ENCODE measurements at places on chromosomes 7 and 10.

DNA sequence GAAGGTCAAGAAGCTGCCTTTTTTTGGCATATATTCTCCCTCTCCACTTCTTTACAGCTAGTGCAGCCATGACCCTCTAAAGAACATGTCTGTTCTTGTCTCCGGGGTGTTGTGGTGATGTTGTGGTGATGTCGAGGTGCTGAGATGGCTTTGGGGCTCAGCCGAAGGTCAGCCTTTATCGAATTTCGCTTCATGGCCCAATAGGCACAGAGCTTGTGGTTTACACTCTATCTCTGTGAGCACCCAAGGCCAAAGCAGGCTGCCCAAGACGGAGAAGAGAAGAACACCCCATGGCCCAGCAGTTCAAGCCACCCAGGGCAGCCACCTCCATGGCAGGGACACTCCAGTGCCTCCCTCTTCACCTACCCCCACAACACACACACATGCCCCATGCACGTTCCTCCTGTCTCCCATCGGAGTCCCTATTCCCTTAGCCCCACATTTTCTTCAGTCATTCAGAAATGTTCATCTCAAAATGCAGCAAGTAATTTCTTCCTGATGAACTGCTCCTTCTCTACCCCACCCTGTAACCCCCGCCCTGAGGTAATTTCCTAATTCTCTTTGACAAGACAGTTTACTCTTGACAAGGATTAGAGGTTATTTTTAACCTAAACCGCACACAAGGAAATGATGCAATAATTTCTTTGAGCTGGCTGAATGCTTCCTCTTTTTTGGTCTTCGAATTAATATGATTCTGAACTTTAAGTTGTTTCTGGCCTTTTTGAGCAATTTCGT is 18.6 kb upstream of the ADRB1 start:
- DNase-seq, result no peak

DNA sequence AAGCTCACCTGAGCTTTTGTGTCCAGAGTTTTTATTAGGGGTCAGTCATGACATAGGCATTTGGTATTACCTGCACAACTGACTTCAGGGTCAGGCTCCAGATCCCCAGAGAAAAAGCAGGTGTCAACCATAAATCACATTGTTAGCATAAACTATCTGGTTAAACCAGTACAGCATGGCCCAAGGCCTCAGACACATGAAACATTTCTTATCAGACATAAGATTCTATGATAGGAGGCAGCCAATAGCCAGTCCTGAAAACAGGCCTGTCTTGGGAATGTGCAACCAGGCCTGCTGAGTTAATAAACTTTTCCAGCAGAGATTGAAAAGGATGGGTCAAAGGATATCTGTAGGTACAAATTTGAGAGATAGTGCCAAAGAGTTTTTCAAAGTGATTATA is 116.1 kb downstream of the TPST1 start:
- DNase-seq, result no peak

DNA sequence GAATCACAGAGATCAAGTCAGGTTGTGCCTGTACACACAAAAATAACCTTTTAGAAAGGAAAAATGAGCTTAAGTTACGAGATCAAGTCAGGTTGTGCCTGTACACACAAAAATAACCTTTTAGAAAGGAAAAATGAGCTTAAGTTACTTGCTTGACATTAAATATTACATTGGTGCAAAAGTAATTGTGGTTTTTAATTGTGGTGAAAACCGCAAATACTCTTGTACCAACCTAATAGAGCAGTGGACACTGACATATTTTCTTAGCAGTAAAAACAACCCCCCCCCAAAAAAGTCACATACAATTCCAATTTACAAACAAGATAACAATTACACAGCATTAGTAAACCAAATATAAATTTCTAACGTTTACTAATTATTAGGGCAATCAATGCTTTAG is 595.6 kb downstream of the GRM8 start:
- no peak for DNase-seq

- no peak for DNase-seq
Measured at GRCh38 chr7:158887594-158887993, 31.2 kb downstream of the DYNC2I1 start.

DNA sequence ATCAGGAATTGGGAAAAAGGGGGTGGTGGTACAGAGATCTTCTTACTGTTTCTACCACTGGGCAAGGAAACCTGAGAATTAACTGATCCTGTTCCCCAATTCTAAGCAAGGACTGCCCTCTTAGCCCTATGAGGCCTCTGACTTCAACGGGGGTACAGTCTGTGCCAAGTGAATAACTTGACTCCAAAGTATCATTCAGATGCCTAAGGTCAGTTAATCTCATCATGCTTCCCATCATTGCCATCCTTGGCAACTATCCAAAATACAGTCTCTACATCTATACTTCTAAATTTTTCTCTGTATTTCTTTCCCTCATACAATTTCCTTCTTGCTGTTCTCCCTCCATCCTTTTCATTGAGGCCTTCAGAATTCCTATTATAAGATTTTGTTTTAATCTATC is 10.5 kb downstream of the PPP3CB start:
- DNase-seq, result no peak

GRCh38 chr10:67935223-67935622 is 50.8 kb downstream of the SIRT1 start:
- DNase-seq, result no peak

DNA sequence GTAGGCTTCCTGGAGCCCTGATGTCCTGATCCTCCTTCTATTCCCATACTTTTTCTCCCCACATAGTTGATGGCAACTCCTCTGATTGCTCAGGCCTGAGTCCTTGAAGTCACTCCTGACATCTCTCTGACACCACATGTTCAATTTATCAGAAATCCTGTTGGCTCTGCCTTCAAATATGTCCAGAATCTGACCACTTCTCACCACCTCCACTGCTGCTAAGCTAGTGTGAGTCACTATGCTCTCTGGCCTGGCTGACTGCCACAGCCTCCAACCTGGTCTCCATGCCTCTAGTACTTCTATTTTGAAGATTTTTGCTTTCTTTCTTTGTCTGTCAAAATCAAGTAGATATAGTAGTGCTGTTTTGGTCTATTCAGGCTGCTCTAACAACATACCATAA is 53.0 kb downstream of the TMEM229A start:
- no peak for DNase-seq

- no peak for DNase-seq
Measured at GRCh38 chr10:12438919-12439692, 89.8 kb downstream of the CAMK1D start.

DNA sequence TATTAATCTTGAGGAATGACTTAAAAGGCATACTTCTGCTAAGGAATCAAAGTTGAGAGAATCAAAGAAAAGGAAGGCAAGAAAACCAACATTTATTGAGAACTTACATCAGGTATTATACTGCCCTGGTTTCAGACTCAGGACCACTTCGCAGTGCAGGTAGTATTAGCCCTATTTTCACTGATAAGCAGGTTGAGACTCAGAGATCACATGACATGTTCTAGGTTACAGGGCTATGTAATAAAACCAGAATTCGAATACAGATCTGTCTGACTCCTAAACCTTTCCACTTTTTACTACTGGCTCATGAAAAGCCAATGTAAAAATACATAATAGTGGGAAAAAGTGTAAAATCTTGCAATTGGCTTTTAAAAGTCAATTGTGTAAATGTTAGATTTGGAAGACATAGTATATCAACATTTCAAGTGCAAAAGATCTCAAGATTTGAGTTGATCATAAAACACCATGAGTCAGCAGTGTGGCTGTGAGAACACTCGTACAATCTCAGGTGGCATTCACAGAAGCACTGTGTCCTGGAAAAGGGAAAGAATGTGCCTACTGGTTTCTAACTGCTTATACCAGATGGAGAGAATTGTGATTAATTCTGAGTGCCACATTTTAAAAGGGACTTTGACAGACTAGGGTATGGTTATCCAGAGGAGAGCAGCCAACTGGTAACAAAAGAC is 195.8 kb upstream of the MKLN1 start:
- no peak for DNase-seq

GRCh38 chr7:108094933-108095710 is 35.0 kb downstream of the LAMB4 start:
- DNase-seq, result no peak

- no peak for DNase-seq
Measured at GRCh38 chr7:13518738-13519137, 470.7 kb downstream of the ETV1 start.

DNA sequence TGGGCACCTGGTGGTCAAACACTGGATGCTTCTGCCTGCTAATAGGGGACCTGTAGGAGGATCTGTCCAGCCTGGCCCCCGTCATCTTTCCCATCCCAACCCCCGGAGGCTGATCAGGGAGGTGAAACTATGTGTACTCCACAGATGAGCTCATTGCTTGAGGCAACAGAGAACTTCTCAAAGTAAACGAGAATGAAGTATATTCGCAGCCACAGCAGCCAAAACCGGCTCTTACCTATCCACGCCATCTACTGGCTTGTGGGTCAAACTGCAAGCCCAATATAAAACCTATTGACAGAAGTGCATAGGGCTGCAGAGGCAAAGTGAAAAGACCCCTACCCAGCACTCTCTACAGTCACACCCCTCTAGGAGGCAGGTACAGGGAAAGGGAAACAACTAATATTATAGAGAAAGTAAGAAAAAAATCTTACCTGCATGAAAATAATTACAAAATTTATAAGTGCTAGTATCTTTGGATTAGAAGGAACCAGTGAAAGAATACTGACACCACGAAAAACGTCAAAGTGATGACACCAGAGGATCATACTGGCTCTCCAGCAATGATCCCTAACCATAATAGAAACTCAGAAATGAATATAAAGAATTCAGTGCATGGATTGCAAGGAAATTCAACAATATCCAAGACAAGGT is 973.5 kb downstream of the ANKRD7 start:
- no peak for DNase-seq

GRCh38 chr7:155358948-155359712 is 61.5 kb downstream of the INSIG1 start:
- no peak for DNase-seq

DNA sequence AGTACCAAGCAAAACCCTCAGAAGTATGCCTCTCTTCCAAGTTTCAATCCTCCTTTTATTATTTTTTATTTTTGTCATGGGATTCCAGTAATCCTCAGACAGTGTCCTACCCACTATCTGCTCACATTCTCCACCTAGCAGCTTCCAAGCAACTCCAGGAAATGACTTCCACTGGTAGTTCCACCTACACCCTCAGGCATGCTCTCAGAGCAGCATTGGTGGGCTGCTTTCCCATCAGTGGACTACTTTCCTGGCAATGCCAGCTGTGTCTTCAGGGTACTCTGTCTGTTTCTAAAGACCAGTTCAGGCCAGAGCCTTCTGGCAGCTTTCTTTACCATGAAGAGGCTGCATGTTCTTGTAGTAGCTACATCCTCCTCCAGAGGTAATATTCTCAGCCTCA is 244.0 kb downstream of the HGF start:
- DNase-seq, result no peak

- DNase-seq, result no peak
Measured at GRCh38 chr7:157219154-157219553, 80.4 kb downstream of the UBE3C start.

- no peak for DNase-seq
Measured at GRCh38 chr7:112868609-112869008, 78.4 kb upstream of the TMEM168 start.

- DNase-seq, result no peak
Measured at GRCh38 chr10:106310596-106310995, 853.9 kb downstream of the SORCS1 start.

DNA sequence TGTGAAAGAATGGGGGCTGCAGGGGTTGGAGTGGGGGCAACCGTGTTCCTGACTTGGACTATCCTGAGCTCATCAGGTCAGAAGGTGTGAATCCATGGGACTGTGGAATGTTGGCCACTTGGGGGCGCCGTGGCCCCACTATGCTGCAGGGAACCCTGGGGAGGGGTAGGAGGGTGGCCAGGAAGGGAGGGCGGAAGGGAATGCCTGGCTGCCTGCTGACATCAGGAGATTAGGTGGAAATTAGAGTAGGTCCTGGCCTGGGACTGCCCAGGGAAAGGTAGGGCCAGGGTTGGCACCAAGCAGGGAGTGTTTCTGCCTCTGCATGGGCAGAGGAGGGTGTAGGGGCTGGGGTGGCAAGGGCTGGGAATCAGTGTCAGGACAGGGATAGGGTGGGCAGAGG is 65.8 kb upstream of the PRSS58 start:
- DNase-seq, result no peak

- no peak for DNase-seq
Measured at GRCh38 chr10:21146436-21146789, 249.3 kb upstream of the NEBL start.

DNA sequence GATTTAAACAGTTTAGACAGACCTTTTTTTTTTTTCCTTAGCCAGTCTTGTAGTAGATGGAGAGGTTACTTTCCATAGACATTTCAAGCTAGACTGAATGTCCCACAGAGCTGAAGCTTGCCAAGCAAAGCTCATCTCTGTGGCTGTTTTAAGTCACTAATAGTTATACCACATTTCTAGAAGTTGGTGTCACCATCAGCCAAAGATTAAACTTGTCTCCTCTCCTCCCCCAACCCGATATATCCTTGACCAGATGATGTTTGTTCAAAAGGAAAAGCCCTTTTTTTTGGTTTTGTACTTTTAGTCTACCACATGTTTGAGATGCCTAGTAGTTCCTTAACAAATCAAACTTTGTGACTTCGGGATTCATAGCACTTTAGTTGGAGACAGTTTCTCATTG is 66.1 kb downstream of the ADD3 start:
- DNase-seq, result no peak

DNA sequence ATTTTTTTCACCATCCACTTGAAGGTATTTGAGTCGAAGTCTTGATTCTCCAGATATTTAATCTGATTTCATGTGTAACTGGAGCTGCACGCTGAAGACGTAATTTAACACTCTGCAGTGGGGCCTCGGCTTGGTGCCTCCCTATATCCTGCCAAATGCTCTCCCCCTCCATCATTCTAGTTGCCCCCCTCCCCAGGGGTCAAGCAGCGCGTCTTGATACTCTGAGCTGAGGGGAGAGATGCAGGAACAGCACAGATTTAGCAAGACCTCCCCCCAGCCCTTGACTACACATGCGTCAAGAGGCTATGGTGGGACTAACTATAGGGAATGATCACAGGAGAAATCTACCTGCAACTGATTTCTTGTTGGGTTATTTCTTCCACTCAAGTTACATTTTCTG is 85.8 kb downstream of the PRPF18 start:
- DNase-seq, result no peak

- no peak for DNase-seq
Measured at GRCh38 chr10:32937911-32938424, 20.1 kb downstream of the ITGB1 start.

DNA sequence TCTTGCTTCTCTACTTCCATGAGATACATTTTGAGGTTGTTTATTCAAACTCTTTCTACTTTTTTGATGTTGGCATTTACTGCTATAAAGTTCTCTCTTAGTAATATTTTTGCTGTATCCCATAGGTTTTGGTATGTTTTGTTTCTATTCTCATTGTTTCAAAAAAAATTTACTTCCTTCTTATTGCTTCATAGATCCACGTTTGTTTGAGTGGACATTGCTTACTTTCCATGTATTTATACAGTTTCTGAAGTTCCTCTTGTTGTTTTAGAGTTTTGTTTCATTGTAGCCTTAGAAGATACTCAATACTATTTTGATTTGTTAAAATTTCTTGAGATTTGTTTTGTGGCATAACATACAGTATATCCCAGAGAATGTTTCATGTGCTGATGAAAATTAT is 13.7 kb downstream of the TAS2R40 start:
- no peak for DNase-seq

GRCh38 chr10:124508907-124509454 is 47.4 kb downstream of the LHPP start:
- DNase-seq, result no peak

- DNase-seq, result no peak
Measured at GRCh38 chr7:138663725-138664710, 37.1 kb downstream of the SVOPL start.
